ENCODE measurements at places on chromosomes 12 and 14. TPM values are rescaled to one million over a fixed set of nuclear protein-coding genes. Genes with fewer than 3 reads are reported as not detected.

The IL26 gene
- total RNA-seq: not detected

The ZDHHC22 gene
- not detected for total RNA-seq

The DACT1 gene
- total RNA-seq: 6.4 TPM

The PAPLN gene
- total RNA-seq: 12.2 TPM

The GRIP1 gene
- not detected for total RNA-seq

The OASL gene
- total RNA-seq: 0.33 TPM

The SMCO2 gene
- total RNA-seq: 0.17 TPM

The AQP2 gene
- total RNA-seq: not detected

The HNRNPA1 gene
- 412 TPM for total RNA-seq

The ACSM4 gene
- not detected for total RNA-seq

The HOXC6 gene
- total RNA-seq: under 0.01 TPM

The CLEC7A gene
- not detected for total RNA-seq

Measured in smooth muscle cell of trachea (primary cell).